AG04449 (cell line): ENCODE measurements at places on chromosomes 16 and 17.

GRCh38 chr16:50473356-50473945 lies 74.7 kb upstream of the NKD1 start:
- DNase-seq = no peak

DNA sequence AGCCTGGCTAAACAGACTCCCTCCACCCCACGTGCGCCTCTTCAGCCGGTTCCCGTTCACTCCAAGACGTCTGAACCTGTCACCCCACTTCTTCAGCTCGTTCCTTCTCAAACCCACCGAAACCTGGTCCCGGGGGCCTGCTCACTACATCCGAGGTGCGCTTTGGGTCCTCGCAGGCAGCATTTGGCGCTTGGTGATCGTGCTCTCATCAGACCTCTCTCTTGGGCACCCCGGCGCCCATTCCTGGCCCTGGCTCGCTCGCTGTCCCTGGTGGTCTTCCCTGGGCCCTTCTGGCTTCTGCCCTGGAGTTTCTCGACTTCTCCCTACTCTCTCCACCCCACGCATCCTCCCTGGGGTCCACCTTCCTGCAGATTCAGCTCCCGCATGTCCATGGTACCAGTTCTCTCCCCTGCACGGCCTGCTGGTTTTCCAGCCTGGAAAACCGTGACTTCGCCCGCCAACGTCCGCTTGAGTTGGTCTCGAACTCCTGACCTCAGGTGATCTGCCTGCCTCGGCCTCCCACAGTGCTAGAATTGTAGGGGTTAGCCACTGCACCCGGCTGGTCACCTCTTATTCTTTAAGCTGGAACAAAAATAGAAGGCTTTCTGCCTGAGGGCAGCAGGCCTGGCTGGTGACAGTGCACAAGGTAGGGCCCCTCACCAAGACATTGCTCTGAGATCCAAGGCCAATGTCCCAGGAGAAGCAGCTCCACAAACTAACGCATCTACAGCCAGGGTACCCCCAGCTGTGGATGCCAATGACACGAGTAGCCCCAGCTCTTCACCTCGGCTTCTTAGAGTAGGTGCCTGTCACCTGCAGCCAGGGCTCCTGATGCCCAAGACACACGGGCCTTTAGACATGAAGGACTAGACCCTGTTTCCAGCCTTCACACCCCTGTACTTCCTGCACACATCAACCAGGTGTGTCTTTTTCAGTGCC lies 1.1 kb upstream of the MEAK7 start:
- DNase-seq = no peak

- no peak for DNase-seq
These were observed 20.0 kb upstream of the WFIKKN1 start for GRCh38 chr16:610513-611381.

GRCh38 chr17:81044764-81045589 lies 10.0 kb downstream of the BAIAP2 start:
- DNase-seq = no peak

GRCh38 chr16:70750893-70751467 lies 50.0 kb downstream of the VAC14 start:
- DNase-seq = peak; percentile 40

- no peak for DNase-seq
These were observed 114.5 kb upstream of the GSE1 start for GRCh38 chr16:85498607-85499006.

GRCh38 chr16:55042556-55043432 lies 112.1 kb downstream of the IRX5 start:
- no peak for DNase-seq

DNA sequence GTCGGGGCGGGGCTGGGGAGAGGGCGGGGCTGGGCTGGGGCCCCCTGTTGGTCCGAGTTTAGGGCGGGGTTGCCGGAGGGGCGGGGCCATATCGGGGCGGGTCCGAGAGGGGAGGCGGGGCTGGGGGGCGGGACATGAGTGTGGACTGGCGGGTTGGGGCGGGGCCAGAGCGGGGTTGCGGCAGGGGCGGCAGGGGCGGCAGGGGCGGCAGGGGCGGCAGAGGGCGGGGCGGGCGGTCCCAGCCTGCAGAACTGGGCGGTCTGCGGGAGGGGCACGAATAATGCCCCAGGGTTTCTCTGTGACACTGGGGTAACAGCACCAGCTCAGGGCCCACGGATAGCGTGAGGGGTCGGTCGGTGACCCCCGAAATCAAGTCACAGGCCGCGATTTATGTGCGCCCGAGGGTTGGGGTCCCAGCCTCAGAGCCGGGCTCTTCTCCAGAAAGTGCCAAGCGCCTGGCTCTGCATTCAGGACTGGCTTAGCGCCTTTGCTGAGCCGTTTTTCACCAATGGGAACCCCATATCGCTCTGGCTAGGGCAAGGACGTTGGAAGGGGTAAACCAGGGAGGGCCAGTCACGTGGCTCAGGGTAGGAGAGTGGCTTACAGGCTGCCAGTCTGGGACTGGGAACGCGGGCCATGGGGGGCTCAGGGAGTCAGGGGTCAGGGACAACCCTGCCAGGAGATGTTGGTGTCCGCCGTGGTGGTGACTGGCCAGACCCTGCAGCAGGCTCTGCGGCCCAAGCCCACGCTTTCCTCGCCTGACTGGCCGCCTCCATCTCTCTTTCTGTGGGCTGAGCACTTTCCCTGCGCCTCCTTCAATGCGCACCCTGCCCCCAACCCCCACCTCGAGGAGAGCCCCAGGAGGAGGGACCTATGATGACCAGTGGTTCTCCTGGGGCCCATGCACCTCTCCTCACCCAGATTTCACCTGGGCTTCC lies 1.2 kb upstream of the METTL26 start:
- no peak for DNase-seq

DNA sequence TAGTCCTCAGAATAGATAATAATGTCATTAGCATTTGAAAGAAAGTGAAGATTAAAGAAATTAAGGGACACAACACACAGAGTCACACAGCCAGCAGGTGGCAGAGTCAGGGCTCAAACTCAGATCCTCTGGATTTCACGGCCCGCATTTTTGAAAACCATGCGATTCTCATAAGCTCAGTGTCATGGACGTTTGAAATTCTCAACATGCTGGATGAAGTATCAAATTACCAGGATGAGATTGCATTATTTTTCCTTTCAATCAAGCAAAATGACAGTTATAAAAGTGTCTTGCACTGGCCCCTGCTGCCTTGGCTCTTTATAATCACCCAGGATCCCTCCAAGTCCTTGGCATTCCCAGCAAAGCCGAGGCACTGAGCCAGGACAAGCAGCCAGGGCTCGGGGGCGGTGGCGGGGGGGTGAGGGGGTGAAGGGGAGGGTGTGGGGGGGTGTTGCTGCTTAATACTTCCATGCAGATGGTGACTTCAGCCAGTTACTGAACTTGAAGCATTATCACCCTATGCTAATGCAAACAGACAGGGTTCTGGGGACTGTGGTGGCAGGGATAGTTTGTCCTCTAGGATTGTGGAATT lies 6.6 kb upstream of the BMERB1 start:
- DNase-seq = no peak

- no peak for DNase-seq
These were observed 10.4 kb upstream of the FA2H start for GRCh38 chr16:74785031-74785430.

DNA sequence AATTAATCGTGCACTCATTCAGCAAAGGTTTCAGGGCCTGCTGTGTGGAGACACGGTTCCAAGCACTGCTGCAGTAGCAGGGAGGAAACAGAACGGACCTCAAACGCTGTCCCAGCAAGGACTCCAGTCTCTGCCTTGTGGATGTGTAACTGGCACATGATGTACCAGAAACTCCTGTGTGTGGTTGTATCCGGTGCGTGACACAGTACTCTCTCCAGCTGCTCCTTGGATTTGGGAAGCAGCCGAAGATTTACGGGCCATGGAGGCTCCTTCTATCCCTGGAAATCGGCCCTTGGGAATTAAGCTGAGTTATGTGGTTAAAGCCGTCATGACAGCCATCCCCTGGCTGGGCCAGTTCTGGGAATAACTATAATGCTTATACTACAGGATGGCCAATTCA lies 8.5 kb upstream of the ANKRD11 start:
- peak; percentile 36 for DNase-seq

DNA sequence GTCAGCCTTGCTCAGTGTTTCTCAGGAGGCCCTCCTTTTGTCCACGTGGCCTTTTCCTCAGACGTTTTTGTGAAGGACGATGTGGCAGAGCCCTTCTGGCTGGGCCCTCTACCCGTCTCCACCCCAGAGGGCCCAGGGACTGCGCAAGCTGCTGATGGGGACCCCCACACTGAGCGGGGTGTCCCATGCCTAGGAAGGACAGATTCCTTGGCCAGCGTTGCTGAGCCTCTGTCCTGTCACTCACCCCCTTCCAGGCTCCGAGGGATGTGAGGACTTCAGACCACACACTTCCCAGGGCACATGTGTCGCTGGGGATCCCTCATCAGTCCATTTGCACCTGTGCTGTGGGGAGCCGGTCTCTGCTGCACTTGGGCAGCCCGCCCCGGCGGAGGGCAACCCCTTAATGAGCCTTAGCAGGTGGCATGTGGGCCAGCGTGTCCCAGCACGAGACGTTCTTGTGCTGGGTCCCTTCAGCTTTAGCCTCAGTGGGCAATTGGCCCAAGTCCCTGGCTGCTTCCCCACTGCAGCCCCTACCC lies 48.3 kb downstream of the NT5M start:
- DNase-seq = no peak

DNA sequence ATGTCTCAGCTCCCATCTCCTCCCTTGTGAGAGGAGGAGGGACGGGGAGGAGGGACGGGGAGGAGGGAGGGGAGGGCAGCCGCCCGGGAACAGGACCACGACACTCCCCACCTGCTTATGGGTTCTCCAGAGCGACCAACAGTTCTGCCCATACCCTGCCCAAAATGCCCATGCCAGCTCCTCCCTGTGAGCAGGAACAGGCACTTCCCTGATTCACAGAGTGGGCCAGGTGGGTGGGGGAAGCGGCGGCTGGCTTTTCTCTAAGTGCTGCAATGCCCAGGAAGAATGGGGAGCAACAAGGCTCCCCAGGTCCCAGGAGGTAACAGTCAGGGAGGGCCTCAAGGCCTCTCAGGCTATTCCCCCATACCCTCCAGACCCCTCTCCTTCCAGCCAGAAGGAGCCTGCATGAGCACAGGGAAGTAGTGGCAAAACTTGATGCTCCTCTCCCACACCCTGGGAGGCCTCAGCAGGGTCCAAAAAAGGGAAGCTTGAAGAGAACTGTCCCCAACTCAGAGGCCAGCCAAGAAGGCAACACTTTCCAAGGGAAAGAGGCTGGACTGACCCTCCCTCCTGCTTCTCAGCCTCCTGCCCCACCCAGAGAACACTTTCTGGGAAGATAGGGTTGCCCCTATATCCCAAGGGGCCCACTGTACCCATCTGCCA lies 53.8 kb downstream of the MYO18A start:
- DNase-seq = no peak

- DNase-seq = no peak
These were observed 18.8 kb downstream of the POLR3K start for GRCh38 chr16:34648-34987.

- DNase-seq = no peak
These were observed 17.0 kb downstream of the N4BP1 start for GRCh38 chr16:48592839-48593429.

GRCh38 chr16:1093284-1094123 lies 2.5 kb downstream of the C1QTNF8 start:
- no peak for DNase-seq

DNA sequence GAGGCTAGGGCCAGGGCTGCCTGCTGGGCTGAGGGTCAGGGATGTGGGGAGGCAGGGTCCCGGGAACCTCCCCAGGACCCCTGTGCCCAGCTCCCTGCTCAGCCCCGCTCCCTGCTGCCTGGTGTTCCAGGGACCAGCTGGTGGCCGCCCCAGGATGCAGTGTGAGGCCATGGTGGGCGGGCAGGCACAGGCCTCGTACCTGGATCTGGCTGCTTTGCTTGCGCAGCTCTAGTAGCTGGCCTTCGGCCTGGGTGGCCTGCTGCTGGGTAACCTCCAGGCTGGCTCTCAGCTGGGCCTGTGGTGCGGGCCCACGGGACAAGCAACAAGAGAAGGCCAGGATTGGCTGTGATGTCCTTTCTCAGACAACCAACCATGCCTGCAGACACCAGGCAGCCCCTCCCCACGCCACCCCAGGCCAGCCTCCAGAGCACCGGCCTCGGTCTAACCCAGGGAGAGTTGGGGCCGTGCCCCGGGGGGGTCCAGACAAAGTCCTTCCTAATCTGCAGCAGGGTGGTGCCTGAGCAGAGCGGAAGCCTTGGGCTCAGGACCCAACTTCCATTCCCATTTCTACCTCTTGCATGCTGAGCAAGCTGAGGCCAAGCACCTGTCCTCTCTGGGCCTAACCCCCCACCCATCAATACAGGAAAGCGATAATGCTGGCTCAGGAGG lies 4.1 kb downstream of the TRIM65 start:
- no peak for DNase-seq

DNA sequence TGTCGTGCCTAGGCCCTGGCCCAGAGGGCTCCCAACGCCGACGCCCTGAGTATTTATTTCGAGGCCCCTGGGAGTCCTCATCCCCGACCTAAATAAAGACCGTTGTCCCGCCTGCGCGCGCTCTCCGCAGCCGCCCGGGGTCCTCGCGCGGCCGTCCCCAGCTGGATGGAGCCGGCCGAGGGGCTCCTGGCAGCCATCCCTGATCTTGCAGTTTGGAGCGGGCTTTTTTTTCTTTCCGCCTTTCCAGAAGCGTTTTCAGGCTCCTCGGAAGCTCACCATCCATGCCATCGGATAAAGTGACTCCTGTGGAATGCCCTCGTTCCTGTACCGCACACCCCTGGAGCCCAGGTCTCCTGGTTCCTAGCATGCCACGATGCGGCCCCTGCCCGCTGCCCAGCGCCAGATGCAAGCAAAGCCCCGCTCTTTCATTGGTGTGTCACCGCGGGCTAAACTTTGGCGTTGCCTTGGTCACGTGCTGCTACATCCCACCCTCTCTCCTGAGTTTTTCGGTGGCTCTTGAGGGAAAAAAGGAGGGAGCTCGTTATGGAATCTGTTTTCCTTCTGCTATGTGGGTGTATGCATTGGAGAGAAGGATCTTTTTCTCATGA lies 716 bp downstream of the TMEM94 start:
- DNase-seq = no peak

GRCh38 chr16:88285514-88285822 lies 97.3 kb upstream of the ZNF469 start:
- DNase-seq = no peak

- DNase-seq = no peak
These were observed 51.3 kb downstream of the NKD1 start for GRCh38 chr16:50599494-50599893.

GRCh38 chr16:87201052-87201451 lies 116.1 kb downstream of the C16orf95 start:
- DNase-seq = peak; percentile 93

DNA sequence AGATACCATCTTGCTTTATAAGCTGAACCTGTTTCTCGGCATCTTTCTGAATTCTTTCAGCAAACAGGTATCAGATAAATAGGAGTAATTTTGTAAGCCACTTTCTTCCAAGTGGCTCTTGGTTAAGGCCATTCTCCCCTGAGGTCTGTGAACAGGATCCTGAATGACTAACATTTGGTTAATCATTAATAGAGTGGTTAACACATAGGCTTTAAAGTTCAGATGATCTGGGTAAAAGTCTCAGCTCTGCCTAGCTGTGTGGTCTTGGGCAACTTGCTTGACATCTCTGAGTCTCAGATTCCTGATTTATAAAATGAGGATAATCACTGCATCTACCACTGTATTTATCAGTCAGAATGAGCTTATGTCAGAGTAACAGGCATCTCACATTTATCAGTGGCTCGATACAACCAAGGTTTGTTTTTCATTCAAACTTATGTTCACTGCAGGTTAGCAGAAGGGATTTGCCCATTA lies 44.4 kb upstream of the ANKFN1 start:
- DNase-seq = no peak

GRCh38 chr17:82574041-82574440 lies 54.5 kb downstream of the FOXK2 start:
- no peak for DNase-seq
